Activated naive CD4-positive, alpha-beta T cell treated with anti-CD3 and anti-CD28 coated beads, Interleukin-2, amount 10 ng/mL, durations not matched to agents 5 hours and 36 hours (primary cell): ENCODE measurements at places on chromosomes 7 and 10. TPM values are rescaled to one million over a fixed set of nuclear protein-coding genes. Genes with fewer than 3 reads are reported as not detected.

ACSM6 gene
- not detected for total RNA-seq

PCDH15 gene
- not detected for total RNA-seq

FGFBP3 gene
- total RNA-seq = 1.6 TPM

GPR85 gene
- not detected for total RNA-seq

FFAR4 gene
- total RNA-seq = not detected

SEMA3E gene
- total RNA-seq = not detected

AMZ1 gene
- total RNA-seq = 0.31 TPM

PHTF2 gene
- 36.4 TPM for total RNA-seq

HDAC9 gene
- 0.39 TPM for total RNA-seq

AGR2 gene
- total RNA-seq = not detected

PRRT4 gene
- 0.34 TPM for total RNA-seq

PTPRN2 gene
- 2.3 TPM for total RNA-seq

TSPAN12 gene
- not detected for total RNA-seq

SFR1 gene
- 11.4 TPM for total RNA-seq

TMEM273 gene
- total RNA-seq = 17.3 TPM

UCN3 gene
- not detected for total RNA-seq

CPN1 gene
- total RNA-seq = not detected

FOXI2 gene
- total RNA-seq = not detected

HOXA5 gene
- not detected for total RNA-seq

IFIT1 gene
- total RNA-seq = 2.9 TPM

C10orf53 gene
- not detected for total RNA-seq

BET1 gene
- total RNA-seq = 25.8 TPM

MSS51 gene
- 2.9 TPM for total RNA-seq

ZYX gene
- 169 TPM for total RNA-seq

CFTR gene
- total RNA-seq = not detected

SLC26A3 gene
- total RNA-seq = not detected

AKR1C2 gene
- not detected for total RNA-seq

FLNC gene
- total RNA-seq = not detected

CCM2 gene
- total RNA-seq = 118 TPM

MYPN gene
- not detected for total RNA-seq

GIMAP1 gene
- 32.8 TPM for total RNA-seq

PAPOLB gene
- not detected for total RNA-seq

GNAT3 gene
- not detected for total RNA-seq

TMEM184A gene
- not detected for total RNA-seq

CCDC201 gene
- not detected for total RNA-seq

SERPINE1 gene
- total RNA-seq = 0.18 TPM

PNLIPRP1 gene
- not detected for total RNA-seq

RBP4 gene
- total RNA-seq = not detected

USP6NL gene
- total RNA-seq = 2.9 TPM

ANKRD7 gene
- total RNA-seq = not detected

NFE2L3 gene
- total RNA-seq = 14.2 TPM

SMKR1 gene
- total RNA-seq = 4.0 TPM

PLPP4 gene
- total RNA-seq = not detected

CXCL12 gene
- total RNA-seq = not detected

RNLS gene
- 1.5 TPM for total RNA-seq

GPR141 gene
- total RNA-seq = not detected

ZNF394 gene
- 64.8 TPM for total RNA-seq

MOGAT3 gene
- total RNA-seq = not detected

CNNM1 gene
- 1.0 TPM for total RNA-seq
